Suppressor macrophage (primary cell): ENCODE measurements at places on chromosomes 7 and 10.

DNA sequence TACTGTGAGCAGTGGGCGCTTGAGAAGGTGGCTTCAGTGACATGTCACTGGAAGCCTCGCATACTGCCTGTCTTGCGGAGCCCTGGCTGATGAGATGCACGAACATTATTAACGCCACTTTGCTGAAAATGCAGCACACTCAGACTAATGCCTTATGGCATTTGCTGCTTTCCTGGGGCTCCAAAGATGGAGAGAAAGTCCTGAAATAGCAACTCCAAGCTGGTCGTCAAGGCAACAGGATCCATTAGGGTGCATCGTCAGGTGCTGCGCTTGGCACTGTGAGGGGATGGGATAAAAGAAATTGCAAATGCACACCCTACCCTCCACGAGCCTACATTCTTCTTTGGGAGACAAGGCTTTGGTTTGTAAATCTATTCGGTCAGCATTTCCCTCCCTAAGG is 592.5 kb downstream of the TYW1 start:
- DNase-seq: no peak

DNA sequence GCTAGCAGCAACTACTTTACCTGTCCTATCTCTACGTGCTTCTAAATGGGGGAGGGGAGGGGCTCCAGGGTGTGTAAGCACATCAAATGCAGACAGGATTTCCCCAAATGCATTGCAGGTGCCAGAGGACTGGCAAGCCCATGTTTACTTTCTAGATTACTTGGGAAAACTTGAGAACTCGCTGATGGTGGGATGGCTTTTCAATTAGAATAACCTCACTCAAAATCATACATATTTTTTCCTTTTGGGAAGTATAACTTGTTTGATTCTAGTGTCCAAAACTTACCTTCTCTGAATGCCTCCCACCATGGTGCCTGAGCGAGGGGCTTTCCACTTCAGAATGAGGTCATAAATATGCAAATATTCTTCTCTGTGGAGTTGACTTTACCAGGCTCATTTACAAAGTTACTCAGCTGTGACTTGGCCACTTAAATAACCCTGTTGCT is 191.3 kb upstream of the RHOBTB1 start:
- DNase-seq: no peak

- DNase-seq: no peak
Measured at GRCh38 chr7:55185321-55185802, 166.5 kb downstream of the EGFR start.

DNA sequence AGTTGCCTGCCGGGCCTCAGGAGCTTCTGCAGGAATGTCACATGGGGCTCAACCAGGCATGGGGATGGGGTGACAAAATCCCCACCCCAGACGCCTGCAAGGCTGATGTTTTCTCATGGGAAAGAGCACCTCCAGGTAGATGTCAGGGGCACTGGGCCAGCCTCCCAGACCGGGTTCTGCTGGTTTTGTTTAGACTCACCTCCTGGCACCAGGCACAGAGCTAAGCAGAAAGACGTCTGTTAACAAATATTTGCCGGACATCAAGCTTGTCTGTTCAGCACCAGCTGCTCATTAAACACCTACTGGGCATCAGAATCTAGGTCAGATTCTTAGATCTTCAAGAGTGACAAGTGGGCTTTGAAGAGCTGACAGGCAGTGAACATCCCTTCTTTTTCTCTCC is 34.9 kb upstream of the TCERG1L start:
- DNase-seq: no peak

DNA sequence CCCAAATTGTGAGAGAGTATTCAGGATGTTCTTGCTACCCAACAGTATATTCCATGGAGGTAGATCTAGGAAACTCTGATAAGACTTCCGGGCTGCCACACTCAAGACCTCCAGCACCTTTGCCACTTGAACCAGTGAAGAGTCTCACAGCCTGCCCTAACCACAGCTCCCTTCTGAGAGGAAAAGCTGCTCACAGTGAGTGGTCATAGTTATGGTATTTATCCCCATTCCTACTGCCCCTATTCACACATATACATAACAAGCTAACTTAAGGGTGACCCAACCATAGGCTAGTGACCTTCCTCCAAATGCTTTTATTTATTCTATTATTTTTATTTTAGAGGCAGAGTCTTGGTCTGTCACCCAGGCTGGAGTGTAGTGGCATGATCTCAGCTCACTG is 156.3 kb downstream of the PTEN start:
- DNase-seq: no peak

- DNase-seq: peak; percentile 56
Measured at GRCh38 chr10:70605161-70605560, 2.6 kb upstream of the PRF1 start.

- no peak for DNase-seq
Measured at GRCh38 chr7:2892549-2892948, 48.4 kb upstream of the GNA12 start.

GRCh38 chr7:17021205-17021604 is 139.4 kb upstream of the AGR3 start:
- no peak for DNase-seq

GRCh38 chr7:107874605-107875446 is 16.2 kb upstream of the DLD start:
- DNase-seq: peak; percentile 71

DNA sequence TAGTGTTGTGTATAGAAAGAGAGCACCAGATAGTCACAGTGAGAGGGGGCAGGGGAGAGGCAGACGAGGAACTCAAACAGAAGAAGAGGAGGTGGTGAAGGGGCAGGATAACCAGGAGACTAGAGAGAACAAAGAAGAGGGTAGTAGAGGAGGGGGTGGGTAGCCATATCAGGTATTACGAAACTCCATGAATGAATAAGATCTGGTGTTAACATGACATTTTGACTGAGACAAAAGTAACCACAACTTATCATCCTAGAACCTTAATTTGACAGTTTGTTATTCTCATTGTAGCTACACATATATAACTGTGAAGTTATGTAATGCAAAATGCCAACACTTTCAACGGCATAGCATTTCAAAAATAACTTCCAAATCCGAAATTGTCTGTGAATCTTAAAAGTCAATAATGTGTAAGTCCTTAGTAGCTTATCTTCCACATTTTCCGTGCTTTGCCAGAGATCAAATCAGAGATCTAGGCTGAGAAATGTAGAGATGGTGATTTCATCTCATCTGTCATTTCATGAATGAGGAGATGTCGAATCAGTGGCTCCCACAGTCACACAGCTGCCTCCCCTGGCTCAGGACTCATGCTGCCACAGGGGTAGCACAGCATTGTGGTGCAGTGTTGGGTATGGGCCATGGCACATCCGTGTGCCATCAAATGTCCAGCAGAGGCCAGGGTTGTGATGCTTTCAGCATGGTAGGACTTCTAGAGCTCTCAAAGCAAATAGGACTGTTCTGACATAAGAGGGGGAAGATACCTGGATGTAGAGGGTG is 202.1 kb downstream of the HECW1 start:
- DNase-seq: no peak

DNA sequence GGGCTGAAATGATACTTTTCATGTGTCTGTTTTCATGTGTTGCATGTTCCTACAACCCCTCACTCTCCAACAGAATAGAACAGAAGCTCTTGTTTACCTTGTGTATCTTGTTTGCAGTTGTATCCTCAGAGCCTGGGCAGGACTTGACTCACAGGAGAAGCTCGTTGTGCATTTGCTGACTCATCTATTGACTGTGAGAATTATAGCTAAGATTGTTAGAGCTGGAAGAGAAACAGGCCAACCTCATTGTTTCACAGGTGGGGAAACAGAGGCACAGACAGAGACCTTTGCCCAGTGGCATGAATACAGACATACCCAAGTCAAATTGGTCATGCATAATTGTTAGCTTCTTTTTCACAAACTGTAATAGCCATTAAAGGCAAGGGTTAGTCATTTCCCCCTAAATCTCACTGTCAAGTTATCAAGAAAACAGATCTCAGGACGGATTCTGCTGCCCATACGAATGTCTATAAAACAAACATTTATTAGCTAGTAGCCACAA is 4.6 kb upstream of the TSPAN15 start:
- DNase-seq: no peak

DNA sequence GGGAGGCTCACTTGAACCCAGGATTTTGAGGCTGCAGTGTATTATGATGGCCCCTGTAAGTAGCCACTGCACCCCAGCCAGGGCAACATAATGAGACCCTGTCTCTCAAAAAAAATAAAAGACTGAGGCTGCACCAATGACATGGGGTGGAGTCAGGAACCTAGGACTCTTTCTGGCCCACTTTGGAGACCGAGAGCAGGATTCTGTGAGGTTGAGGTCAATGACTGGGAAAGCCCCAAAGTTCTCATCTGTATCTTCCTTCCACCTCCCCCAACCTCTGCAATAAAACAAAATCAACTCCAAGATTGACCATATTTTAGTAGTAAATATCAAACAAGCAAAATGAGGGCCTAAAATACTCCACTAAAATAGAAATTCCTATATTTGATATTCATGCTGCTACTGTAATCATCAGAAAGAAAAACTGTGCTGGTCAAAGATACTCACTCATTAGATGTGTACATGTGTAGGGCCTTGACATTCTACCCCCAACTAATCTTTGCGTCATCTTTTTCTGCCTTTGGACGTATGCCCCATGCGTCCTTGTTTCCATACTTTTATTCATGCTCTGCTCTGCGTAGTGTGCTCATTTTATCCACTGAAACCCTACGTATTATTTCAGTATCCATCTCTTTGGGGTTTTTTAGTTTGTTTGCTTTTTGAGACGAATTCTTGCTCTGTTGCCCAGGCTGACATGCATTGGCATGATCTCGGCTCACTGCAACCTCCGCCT is 23.8 kb downstream of the WBP1L start:
- no peak for DNase-seq

DNA sequence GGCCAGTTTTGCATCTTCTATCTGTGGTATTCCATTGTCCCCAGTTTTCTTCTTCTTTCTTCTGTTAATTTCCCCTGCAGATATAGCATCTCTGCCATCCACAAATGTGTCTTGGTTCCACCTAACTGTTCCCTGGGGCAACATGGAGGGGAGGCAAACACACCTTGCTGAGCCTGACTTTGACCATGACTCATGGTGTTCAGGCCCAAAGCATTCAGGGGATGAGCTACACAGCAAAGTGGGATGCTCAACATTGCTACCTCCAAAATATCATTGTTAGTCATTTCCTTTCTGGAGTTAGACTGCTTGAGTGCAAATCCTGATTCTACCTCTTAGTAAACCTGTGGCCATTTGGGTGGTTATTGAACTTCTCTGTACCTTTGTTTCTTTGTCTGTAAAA is 542.7 kb downstream of the LRMDA start:
- DNase-seq: no peak

DNA sequence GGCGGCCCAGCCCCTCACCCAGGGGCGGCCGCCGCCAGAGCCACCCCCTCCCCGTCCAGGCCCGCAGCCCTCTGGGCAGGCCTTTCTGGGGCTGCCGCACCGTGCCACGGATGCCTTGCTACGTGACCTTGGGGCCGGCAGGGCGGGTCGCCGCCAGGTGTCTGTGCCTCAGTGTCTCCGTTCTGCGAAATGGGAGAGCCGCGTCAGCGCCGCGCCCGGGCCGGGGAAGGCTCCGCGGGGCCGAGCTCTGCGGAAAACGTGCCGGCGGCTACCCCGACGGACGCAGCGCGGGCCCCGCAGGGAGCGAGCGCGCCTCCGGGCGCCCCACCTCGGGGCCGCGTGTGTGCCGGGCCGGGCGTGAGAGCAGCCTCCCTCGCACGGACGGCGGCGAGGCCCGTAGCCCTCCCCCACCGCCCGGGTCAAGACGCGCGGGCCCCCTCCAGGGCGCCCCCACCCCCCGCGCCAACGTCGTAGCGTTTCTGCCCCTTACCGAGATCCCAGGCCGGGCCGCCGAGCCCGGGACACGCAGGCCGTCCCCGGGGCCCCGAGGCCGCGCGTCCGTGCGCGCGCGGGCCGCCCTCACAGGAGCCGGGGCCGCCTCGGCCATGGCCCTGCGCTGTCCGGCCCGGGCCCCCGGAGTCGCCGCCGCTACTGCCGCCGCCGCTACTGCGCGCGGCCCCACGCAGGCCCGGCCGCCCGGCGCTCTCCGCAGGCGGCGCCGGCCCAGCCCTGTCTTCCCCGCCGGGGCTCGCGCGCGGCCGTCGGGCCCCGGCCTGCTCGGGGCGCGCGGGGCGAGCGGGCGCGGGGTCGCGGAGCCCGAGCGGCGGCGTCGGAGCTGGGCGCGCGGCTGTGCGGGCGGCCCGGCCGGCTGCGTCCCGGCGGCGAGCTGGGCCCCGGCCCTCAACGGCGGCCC is 1.1 kb downstream of the ZNF777 start:
- DNase-seq: peak; percentile 23

DNA sequence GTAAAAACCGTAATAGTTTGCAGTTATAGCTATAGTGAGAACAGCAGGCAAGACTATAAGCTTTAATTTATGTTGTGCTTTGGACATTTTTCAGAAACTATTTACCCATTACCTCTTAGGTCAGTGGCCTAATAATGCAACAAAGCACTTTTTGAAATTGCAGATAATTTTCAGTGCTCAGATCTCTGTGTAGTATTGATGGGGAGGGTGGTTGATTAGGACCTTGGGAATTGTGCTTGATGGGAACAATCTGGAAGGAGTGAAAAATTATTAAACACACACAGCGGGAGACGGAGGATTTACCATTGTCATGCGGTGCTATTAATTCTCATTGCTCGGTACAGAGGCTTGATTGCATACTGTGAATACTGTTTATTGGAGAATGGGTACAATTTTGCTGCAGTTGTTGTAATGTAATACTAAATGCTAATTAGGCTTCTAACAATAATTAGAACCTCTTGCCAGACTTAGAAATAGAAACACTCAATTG is 304.8 kb downstream of the LRMDA start:
- DNase-seq: no peak

DNA sequence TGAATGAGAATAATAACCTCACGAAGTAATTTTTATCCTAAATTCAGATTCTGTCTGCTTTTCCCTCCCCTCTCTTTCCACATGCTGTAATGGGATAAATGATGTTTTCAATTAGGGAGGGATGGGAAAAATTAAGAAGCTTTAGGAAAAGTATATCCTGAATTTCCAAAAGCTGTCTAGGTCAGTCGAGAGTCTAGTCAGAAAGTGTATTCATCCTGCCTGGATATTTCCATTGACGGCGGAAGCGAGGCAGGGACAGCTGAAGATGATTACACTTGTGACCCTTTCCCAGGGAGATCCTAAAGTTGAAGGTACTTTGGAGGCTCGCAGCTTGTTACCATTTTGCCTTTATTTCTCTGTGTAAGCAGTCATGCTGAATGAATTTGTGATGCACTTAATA is 204.1 kb downstream of the ZNF365 start:
- DNase-seq: no peak

GRCh38 chr10:109931163-109931562 is 7.9 kb upstream of the XPNPEP1 start:
- no peak for DNase-seq

GRCh38 chr10:791639-792038 is 102.2 kb upstream of the DIP2C start:
- no peak for DNase-seq
